ENCODE measurements at places on chromosomes 16 and 17.

DNA sequence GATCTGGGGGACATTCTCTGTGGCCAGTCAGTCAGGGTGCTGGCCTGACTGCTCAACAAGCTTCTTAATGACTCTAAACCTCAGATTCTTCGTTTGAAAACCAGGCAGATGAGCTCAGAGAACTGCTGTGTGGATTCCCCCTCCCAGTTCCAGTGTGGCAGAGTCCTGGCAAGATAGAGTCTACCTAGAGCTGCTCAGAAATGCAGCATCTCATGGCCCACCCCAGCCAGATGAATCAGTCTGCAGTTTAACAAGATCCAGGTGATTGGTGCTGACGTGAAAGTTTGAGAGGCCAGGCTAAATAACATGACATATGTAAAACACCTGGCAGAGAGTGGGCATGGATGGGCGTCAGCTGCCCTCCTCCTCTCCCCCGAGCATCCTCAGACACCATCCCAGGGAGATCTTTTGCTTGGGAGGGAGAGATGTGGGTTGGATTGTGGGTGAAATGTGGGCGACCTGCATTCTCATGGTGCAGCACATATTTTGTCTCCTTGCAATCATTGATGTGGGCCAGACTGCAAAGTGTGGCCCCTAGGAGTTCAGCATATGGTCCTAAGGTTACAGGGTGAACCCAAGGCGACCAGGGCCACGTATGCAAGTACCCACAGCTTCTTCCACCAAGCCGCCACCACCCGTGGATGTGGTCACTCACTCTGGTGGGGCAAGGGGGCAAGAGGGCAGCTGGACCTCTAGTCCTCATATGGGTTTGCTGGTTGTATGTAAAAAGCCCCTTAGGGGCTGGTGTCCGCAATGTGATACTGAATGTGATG is 19.5 kb downstream of the SOCS3 start:
- no peak for DNase-seq

DNA sequence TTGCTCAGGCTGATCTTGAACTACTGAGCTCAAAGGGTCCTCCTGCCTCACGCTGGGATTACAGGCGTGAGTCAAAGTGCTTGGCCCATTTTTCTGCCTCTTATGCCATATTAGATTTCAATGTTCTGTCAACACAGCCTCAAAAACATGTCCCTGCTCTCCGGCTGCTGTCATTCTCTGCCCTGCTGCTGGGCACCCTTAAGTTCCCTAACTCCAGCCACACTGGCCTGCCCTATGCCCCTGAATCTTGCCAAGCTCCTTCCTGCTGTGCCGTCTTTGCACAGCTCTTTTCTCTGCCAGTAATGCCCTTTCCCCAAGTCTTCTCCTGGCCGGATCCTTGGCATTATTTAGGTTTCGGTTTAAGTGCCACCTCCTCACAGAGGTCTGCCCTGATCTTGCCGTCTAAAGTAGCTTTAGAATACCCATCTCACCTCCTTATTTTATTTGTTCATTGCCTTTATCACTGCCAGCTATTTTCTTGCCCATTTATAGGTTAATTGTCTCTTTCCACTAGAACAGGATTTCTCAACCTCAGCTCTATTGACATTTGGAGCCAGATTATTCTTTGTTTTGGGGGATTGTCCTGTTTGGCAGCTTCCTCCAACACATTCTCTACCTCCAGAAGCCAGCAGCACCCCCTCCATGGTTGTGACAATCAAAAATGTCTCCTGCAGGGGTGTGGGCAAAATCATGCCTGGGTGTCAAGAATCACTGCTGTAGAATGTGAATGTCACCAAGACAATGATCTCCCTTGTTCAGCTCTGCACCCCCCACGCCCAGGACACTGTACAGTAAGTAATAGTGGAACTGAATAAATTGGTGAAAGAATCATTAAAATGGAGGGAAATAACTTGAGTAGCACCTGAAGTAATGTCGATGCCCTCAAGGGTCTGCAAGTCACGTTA is 168.2 kb downstream of the CYLD start:
- DNase-seq, result no peak

- DNase-seq, result no peak
Measured at GRCh38 chr17:57438066-57438731, 181.9 kb downstream of the MSI2 start.

DNA sequence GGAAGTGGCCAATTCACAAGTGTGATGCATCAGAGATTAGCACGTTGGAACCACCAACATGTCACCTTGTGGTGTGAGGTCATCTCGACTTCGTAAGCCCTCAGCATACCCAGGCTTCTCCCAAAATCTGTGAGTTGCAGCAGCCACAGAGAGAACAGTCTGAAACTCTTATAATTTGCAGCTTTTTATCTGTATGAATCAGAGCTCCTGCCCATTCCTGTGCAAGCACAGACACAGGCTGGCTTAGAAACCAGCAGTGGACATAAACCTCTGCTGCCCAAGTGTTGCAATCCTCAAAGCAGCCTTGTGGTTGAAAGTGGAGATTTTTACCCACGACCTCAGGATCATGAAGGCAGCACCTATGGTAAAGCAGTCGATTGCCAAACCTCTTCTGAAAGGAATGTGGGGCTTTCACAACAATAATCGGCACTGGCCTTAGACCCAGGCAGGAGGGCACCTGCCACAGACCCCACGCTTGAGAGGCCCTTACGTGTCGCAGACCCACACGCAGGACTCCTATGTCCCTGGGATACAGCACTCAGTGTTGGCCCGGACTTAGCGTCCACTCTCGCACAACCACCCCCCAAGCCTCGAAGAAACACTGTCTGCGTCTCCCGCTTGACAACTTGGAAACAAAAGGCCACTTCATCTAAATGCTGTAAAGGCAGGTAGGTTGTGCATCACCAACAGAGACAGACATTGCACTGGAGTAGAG is 24.5 kb upstream of the OSGIN1 start:
- no peak for DNase-seq

- DNase-seq, result no peak
Measured at GRCh38 chr16:2422123-2422867, 7.0 kb upstream of the CCNF start.

- DNase-seq, result no peak
Measured at GRCh38 chr16:69839240-69839688, 77.1 kb downstream of the WWP2 start.

GRCh38 chr17:59427996-59428395 is 96.5 kb downstream of the YPEL2 start:
- DNase-seq, result no peak

DNA sequence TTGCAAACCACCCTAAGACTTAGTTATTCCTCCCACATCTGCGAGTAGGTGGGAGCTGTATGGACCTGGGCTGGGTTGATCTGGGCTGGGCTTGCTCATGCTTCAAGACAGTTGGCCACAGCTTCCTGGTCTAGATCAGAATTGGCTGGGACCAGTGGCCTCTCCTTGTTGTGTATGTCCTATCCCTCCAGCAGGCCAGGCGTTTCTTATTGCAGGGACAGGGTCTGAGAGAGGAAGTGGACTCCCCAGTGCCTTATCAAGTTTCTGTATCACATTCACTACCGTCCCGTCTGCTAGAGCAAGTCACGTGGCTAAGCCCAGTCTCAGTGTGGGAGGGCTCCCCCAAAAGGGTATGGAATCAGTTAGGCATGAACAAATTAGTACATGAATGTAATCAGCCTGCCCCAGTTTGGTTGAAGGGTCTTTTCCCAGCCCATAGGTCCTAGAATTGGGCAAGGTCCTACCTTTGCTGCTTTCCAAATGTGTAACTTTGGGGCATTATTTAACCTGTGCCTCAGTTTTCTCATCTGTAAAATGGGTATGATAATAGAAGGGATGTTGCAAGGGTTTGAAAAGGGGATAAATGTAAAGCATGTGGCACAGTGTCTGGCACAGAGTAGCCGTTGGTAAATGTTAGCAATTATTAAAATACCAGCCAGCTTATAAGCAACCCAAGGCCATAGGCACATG is 36.0 kb downstream of the NKD1 start:
- no peak for DNase-seq

DNA sequence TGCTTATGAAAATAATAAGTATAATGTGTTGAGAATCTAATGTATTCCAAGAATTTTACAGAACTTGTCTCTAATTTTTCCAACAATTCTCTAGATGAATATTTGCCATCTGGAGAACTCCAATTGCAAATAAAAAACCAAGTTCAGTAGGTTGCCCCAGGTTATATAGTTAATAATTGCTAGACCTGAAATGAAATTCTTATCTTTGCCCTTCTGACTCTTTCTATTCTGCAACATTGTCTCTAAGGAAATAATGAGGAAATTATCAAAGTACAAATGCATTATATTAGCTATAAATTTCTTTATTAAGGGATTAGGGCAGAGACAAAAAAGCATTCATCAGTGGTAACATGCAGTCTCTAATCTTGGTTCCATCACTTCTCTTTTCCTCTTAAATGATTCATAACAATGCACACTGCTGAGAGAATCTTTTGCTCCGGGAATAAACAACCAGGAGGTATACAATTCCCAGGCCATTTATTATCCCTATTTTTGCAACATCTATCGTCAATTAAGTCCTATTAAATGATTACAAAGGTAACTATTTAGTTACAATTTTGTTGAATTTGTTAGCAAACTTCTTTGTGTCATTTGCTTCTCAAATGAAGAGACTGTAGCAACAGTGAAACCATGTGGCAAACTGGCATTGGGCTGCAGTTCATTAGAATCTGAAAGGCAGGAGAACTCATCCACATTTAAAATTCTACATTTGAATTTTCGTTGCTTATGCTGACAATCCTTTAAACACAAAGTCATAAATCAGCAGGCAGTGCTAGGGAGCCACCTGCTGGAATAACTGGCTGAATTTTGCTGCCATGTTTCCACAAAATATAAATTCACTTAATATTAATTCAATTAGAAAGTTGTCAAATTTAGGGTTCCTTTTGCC is 349.6 kb downstream of the KIF2B start:
- no peak for DNase-seq

DNA sequence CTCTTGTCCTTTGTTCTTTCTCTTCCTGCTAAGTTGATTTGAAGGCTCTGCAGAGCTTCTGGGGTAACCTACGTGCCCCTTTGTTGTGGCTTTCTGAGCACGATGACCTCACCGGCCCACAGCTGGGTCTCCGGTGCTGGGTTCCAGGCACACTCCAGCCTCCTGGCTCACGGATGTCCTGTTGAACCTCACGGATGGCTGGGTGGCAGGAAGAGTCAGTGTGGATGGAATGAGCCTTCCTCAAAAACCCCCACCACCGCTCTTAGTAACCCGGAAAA is 116.0 kb downstream of the SOCS1 start:
- DNase-seq, result peak; percentile 9

DNA sequence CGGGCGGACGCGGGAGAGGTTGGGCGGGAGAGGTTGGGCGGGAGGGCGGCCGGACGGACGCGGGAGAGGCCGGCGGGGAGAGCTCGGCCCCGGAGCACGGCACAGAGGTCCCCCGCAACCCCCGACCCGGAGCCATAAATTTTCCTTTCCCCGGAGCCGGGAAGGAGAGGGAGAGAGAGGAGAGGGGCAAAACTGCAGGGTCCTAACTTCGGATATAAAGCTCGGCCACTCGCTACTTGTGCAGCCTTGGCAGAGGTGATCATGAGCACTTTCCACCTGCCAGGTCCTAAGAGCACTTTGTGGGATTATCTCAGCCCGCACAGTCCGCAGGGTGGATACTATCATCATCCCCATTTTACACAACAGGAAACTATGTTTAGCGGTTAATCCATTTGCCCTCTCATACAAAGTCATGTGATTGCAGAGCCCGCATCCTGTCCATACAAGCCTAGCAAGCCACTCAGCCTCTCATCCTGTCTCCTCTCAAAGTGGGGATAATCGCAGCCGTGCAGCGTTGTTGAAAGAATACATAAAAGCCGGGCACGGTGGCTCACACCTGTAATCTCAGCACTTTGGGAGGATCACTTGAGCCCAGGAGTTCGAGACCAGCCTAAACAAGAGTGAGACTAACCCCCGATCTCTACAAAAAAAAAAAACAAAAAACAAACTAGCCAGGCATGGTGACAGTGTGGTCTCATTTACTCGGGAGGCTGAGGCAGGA is 780 bp upstream of the DCAKD start:
- DNase-seq, result peak; percentile 64

DNA sequence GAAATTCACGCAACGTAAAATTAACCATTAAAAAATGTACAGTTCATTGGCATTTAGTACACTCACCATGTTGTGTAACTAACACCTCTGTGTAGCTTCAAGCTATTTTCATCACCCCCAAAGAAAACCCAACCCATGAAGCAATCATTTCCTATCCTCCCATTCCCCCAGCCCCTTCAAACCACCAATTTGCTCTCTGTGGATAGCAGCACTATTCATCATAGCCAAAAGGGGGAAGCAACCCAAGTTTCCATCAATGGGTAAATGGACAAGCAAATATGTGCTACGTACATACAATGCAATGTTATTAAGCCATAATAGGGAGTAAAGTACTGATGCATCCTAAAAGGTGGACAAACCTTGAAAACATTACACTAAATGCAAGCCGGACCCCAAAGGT is 10.9 kb upstream of the KRT222 start:
- DNase-seq, result no peak

- no peak for DNase-seq
Measured at GRCh38 chr17:53100126-53100525, 722.6 kb upstream of the KIF2B start.

GRCh38 chr17:38559051-38559879 is 46.5 kb downstream of the SRCIN1 start:
- DNase-seq, result peak; percentile 81

GRCh38 chr16:48385253-48386150 is at the start of gene SIAH1:
TSS of gene SIAH1 (minus strand) at chr16:48385413. CDS start at chr16:48362428, 22,985 bp downstream.
- peak; percentile 86 for DNase-seq

DNA sequence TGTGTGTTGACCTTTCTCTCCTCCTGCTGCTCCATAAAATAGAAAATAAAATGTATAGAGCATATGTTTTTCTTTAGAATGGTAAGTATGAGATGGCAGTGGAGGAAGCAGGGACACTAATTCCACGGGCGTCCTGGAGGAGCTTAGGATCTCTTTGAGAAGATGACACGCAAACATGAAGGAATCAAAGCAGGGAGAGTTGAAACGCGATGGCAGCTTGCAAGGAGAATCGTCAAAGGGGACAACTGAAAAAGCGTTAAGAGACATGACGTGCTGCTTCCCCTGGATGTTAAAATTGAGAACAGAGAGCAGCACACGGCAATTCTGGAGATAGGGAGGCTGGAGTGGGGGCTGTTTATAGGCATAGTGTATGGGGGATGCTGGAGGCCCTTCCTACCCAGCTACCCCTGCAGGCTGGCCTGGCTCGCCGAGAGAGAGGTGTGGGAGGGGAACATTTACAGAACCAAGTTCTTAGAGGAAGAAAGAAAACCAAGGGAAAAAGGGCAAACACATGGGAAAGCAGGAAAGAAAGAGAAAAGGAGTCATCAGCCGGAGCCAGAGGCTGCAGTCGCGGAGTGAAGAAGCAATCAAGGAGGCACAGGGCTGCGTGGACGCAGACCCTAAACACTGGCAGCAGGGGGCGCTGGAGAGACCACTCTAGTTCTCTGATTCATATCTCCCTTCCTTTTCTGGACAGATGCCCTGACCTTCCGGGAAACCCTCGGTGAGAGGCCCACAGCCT is 55.8 kb downstream of the MYH13 start:
- DNase-seq, result no peak

- no peak for DNase-seq
Measured at GRCh38 chr17:66548659-66549310, 246.4 kb downstream of the PRKCA start.

- no peak for DNase-seq
Measured at GRCh38 chr16:25372716-25373115, 115.1 kb upstream of the ZKSCAN2 start.

DNA sequence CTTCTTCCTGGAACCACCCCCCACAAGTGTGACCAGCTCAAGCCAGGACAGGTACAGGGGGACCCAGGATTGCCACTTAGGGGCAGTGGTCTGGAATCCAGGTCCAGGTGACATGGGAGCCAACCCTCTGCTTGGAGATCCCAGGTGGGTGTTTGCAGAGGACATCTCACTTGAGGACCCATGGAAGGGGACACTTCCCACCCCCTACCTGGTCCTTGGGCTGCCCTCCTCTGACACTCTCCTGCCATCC is 145.5 kb downstream of the SEC14L1 start:
- no peak for DNase-seq
